ENCODE measurements at places on chromosomes 1 and 21.

DNA sequence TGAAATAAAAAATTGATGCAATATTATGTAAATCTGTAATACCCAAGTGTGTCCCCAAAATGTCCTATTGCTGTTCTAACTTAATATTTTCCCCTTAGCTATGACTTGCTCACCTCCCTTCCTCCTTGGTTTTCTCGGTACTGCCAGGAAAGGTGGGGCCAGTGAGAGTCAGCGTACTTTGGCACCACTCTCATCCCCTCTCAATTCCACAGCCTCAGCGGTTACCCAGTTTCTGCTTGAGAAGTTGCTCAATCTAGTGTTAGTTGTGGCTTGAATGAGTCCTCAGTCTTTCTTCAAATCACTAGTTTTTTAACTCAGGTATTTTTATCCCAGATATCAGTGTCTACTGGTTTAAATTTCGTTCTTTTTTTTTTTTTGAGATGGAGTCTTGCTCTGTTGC lies 32.3 kb downstream of the BCAS2 start:
- DNase-seq: no peak

DNA sequence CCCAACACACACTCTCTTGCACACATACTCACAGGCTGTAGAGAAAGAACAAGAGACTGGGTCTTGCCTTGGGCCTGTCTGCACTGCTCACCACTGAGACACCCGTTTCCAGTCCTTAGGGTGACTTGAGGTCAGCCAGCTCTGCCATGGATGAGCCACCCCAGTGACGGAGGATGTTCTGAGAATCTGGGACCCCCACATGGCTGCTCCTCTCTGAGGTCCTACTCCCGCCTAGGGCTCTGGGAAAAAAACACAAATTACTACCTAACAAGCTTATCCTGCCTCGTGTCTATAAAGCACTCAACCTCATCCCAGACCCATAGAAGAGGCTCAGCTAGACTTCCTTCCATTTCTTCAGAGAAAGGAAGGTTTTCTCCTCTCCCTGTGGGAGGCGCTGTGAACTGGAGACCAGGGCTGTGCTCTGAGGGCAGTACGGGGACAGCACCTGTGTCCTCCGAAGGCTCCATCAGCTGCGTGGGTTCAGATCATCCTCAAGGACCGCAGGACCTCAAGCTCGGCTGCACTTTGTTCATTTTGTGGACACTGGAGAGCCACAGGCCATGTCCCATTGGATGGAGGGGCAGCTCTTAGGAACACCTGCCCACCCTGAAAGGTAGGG lies 4.3 kb upstream of the CLEC20A start:
- DNase-seq: peak; percentile 4

DNA sequence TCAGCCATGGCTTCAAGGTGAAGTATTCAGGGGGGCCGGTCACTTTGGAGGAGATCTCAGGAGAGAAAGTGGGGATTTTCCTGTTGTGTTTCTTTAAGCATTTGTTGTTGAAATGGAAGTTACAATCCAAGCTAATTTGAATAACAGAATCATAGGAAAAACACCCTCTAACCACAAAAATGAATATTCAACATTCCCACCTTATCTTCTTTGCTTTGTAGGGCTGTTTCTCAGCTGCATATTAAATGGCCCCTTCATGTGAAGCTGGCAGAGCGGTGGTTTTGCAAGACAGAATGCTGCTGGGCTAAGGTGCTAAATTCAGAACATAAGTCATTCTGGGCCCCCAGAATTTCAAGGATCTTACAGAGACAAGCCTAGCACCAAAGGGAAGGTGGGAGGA lies 279.0 kb downstream of the RRAGC start:
- DNase-seq: no peak

DNA sequence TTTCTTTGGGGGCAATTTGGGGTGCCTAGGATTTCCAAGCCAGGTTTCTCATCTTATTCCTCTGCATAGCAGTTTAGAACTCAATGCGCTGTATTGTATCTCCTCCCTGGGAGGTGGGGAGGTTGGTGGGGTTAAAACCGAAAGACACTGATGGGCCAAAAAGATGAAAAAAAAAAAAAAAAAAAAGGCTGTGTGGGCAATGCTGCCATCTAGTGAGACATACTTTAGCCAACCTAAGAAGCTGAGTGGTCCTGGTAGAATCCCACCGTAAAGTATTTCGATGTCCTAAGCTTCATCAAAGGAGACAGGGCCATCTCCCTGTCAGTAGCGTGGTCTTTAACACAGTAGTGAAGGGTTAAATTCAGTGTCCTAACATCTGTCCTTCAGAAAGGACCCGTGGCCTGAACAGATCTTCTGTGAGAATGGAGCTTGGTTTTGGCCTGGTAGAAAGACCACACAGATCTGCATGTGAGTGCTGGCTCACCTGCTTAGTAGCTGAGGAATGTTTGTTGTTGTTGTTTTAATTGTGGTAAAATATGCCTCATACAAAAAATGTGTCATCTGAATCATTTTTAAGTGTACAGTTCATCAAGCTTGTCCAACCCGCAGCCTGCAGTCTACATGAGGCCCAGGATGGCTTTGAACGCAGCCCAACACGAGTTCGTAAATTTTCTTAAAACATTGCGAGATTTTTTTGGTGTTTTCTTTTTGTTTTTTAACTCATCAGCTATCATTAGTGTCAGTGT lies 226.2 kb downstream of the KIF26B start:
- no peak for DNase-seq

Measured in NCI-H774 (cell line).